ENCODE measurements at places on chromosomes 7 and 10.

- H3K4me3 ChIP-seq: no peak overlapping the region
- H3K36me3 ChIP-seq: peaks cover 30% of the 10 kb centered on the region
- DNase-seq: no peak
- H3K27me3 ChIP-seq: no peaks in the 10 kb centered on the region
- H3K27ac ChIP-seq: no peak overlapping the region
Measured at GRCh38 chr7:75888464-75889222, 9.8 kb downstream of the RHBDD2 start.

DNA sequence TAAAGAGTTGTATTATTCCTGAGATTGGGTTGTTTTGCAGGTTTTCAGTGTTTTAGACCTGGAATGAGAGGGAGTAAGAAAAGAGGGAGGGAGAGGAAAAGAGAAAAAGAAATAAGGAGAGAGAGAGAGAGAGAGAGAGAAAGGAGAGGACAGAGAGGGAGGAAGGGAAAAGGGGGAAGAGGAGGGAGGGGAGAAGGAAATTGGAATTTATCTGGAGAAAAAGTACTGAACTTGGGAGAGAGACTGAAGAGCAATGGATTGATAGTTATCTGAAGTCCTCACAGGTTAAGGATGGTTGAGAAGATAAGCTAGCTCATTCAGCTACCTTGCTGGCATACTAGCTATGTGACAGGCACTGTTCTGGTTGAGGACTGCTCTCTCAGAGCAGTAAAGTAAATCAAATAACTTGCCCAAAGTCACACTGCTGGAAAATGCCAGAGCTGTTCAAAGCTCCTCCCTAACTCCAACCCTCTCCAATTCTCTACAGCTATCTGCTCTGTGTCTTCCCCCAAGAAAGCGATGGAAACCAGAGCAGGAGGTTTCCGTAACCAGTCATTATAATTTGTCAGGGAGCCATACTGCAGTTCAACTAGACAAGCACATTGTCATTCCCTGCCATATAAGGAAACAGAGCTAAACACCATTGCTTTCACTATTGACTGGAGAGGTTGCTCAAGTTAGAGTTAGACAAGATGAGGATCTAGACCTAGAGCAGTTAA is 10.7 kb downstream of the CALD1 start:
- no peaks in the 10 kb centered on the region for H3K27me3 ChIP-seq
- H3K27ac ChIP-seq: no peak overlapping the region
- no peaks in the 10 kb centered on the region for H3K36me3 ChIP-seq
- no peaks in the 10 kb centered on the region for H3K4me1 ChIP-seq
- DNase-seq: no peak

DNA sequence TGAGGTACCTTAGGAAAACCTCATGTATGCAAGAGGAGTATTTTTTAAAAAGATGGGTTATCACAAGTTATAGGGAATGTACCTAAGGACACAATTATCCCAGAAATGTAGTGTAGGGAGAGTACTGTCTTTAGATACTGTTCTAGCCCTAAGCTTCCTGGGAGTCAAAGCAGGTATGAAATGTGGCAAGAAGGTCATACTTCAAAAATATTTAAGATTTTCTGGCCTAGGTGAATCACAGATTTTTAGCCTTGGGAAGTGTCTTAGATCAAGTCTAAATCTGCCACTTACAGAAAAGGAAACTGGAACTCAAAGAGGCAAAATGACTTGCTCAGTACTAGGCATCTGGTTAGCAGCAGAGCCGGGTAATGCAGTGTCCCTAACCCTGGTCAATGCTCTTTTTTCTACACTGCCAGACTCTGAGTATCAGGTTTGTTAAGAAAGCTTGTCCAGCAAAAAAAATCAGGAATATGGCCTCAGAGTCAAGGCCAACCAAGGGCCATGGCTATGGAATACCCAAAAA is 13.9 kb downstream of the PIK3AP1 start:
- no peaks in the 10 kb centered on the region for H3K4me1 ChIP-seq
- H3K36me3 ChIP-seq: no peaks in the 10 kb centered on the region
- no peak overlapping the region for H3K4me3 ChIP-seq

- H3K27me3 ChIP-seq: no peaks in the 10 kb centered on the region
- H3K4me1 ChIP-seq: no peaks in the 10 kb centered on the region
- no peak for DNase-seq
- H3K36me3 ChIP-seq: no peaks in the 10 kb centered on the region
- no peak overlapping the region for H3K4me3 ChIP-seq
- H3K27ac ChIP-seq: no peak overlapping the region
Measured at GRCh38 chr10:123402656-123403055, 248.5 kb downstream of the BUB3 start.

GRCh38 chr7:39269034-39269433 is 291.3 kb downstream of the POU6F2 start:
- peaks cover 10% of the 10 kb centered on the region for H3K27me3 ChIP-seq
- no peaks in the 10 kb centered on the region for H3K4me1 ChIP-seq
- no peak for DNase-seq
- no peaks in the 10 kb centered on the region for H3K36me3 ChIP-seq
- H3K27ac ChIP-seq: no peak overlapping the region
- no peak overlapping the region for H3K4me3 ChIP-seq

DNA sequence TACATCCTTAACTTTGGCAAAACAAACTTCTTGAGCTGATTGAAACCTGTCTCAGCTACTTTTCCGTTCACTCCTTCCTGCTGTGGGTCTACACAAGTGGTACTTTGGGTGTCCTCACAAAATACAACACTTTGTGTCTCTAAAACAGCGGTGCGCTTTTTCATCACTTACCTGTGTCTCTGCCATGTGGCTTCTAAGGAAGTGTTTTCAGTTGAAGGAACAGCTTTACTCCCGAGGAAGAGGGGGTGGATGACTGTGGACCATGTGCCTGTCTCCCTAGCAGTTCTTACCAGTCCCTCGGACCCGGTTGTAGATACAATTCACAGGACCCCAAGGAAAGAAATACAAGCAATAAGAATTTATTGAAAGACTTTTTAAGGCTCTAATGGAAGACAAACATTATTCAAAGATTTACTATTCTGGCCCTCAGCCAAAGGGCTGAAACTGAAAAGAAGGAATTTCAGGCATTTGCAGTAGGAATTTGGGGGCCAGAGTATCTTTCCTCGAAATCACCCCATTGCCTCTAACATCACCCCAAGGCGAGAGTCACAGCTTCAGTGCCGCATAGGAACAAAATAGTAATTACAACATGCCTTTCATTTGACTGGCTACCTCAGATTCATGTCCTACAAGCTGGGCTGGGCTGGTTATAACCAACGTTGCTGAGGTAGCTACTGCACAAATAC is 246.3 kb downstream of the ACTR3B start:
- no peak overlapping the region for H3K4me3 ChIP-seq
- peaks cover 7% of the 10 kb centered on the region for H3K27me3 ChIP-seq
- DNase-seq: no peak
- no peak overlapping the region for H3K27ac ChIP-seq
- no peaks in the 10 kb centered on the region for H3K4me1 ChIP-seq

DNA sequence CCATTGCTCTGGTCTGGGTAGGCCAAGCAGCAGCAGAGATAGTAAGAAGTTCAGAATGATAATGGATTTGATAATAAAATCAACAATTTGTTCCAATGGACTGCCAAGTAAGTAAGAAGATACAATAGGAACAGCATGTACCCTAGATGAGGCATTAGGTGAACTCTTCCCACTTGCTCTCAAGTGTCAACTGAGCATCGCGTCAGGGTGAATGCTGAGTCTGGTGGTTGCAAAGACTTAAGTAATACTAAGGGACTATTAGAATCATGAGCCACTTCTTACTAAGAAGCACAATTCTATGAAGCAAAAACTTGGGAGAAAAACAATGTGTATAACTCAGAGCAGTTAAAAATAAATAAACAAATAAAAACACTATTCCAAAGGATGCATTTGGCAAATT is 54.5 kb downstream of the LRRN3 start:
- no peak overlapping the region for H3K4me3 ChIP-seq
- no peaks in the 10 kb centered on the region for H3K36me3 ChIP-seq
- H3K4me1 ChIP-seq: no peaks in the 10 kb centered on the region

DNA sequence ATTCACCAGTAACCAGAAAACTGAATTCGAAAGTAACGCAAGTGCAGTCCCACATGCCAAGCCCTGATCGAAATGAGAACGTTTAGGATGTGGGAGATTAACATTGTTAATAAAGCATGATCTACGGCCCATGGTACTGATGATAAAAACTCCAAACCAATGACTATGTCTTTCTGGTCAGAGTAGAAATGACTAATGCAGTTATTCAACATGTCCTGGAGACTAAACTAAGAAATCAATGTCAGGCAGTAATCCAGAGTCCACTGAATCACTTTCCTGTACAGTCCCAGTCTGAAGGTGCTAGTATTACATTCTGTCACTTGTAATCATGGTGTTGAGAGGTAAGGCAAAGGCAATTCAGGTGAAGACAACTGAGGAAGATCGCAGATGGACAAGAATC is 14.4 kb downstream of the NPSR1 start:
- H3K4me1 ChIP-seq: no peaks in the 10 kb centered on the region
- H3K36me3 ChIP-seq: no peaks in the 10 kb centered on the region
- no peak overlapping the region for H3K4me3 ChIP-seq

GRCh38 chr10:106559442-106559841 is 605.1 kb downstream of the SORCS1 start:
- no peak overlapping the region for H3K4me3 ChIP-seq
- H3K4me1 ChIP-seq: no peaks in the 10 kb centered on the region
- no peaks in the 10 kb centered on the region for H3K27me3 ChIP-seq
- DNase-seq: no peak
- no peak overlapping the region for H3K27ac ChIP-seq

- no peaks in the 10 kb centered on the region for H3K36me3 ChIP-seq
- DNase-seq: no peak
- no peaks in the 10 kb centered on the region for H3K4me1 ChIP-seq
- H3K27me3 ChIP-seq: no peaks in the 10 kb centered on the region
Measured at GRCh38 chr10:23001901-23002516, 74.2 kb downstream of the ARMC3 start.

GRCh38 chr7:131861620-131862346 is 305.4 kb upstream of the PODXL start:
- H3K36me3 ChIP-seq: no peaks in the 10 kb centered on the region
- H3K4me1 ChIP-seq: no peaks in the 10 kb centered on the region
- no peak for DNase-seq
- no peak overlapping the region for H3K4me3 ChIP-seq
- H3K27me3 ChIP-seq: peaks cover 28% of the 10 kb centered on the region
